CD4-positive, alpha-beta memory T cell (primary cell): ENCODE measurements at places on chromosomes 16 and 17. TPM values are rescaled to one million over a fixed set of nuclear protein-coding genes. Genes with fewer than 3 reads are reported as not detected.

Gene TBC1D24
- polyA plus RNA-seq, result 1.3 TPM

Gene COTL1
- polyA plus RNA-seq, result 683 TPM

Gene CRISPLD2
- polyA plus RNA-seq, result 1.0 TPM

Gene PRCD
- polyA plus RNA-seq, result not detected

Gene ASB16
- not detected for polyA plus RNA-seq

Gene ABI3
- 14.3 TPM for polyA plus RNA-seq

Gene C17orf50
- not detected for polyA plus RNA-seq

Gene CD300H
- polyA plus RNA-seq, result not detected

Gene ITGB3
- not detected for polyA plus RNA-seq

Gene SOX8
- polyA plus RNA-seq, result 1.6 TPM

Gene KRT26
- not detected for polyA plus RNA-seq

Gene CCL5
- polyA plus RNA-seq, result 210 TPM

Gene SKAP1
- 336 TPM for polyA plus RNA-seq

Gene MAF
- 1.1 TPM for polyA plus RNA-seq

Gene ABCC12
- polyA plus RNA-seq, result not detected

Gene TMEM220
- polyA plus RNA-seq, result 3.5 TPM

Gene GP1BA
- not detected for polyA plus RNA-seq

Gene ATP2A3
- 34.4 TPM for polyA plus RNA-seq

Gene HIC1
- polyA plus RNA-seq, result 0.39 TPM

Gene COPRS
- polyA plus RNA-seq, result 12.1 TPM

Gene ZNF423
- not detected for polyA plus RNA-seq

Gene PGS1
- polyA plus RNA-seq, result 36.6 TPM

Gene PRSS8
- 0.33 TPM for polyA plus RNA-seq

Gene NPTX1
- polyA plus RNA-seq, result not detected

Gene FAM20A
- 0.08 TPM for polyA plus RNA-seq

Gene MSLN
- not detected for polyA plus RNA-seq

Gene DCTN5
- polyA plus RNA-seq, result 55.9 TPM

Gene CCL11
- polyA plus RNA-seq, result not detected

Gene RNU2-1
- not detected for polyA plus RNA-seq

Gene CTRL
- polyA plus RNA-seq, result 0.41 TPM

Gene MMP28
- not detected for polyA plus RNA-seq

Gene CES4A
- 4.1 TPM for polyA plus RNA-seq

Gene CEP131
- 1.7 TPM for polyA plus RNA-seq

Gene TMEM204
- 95.9 TPM for polyA plus RNA-seq

Gene MPO
- not detected for polyA plus RNA-seq

Gene ANKFY1
- 7.9 TPM for polyA plus RNA-seq

Gene CHST5
- not detected for polyA plus RNA-seq

Gene MYL4
- not detected for polyA plus RNA-seq

Gene CACNG3
- not detected for polyA plus RNA-seq
